ENCODE measurements at places on chromosomes 5 and 9.

GRCh38 chr5:93421468-93421867, 159.6 kb downstream of the NR2F1-AS1 start:
- no peak for DNase-seq

DNA sequence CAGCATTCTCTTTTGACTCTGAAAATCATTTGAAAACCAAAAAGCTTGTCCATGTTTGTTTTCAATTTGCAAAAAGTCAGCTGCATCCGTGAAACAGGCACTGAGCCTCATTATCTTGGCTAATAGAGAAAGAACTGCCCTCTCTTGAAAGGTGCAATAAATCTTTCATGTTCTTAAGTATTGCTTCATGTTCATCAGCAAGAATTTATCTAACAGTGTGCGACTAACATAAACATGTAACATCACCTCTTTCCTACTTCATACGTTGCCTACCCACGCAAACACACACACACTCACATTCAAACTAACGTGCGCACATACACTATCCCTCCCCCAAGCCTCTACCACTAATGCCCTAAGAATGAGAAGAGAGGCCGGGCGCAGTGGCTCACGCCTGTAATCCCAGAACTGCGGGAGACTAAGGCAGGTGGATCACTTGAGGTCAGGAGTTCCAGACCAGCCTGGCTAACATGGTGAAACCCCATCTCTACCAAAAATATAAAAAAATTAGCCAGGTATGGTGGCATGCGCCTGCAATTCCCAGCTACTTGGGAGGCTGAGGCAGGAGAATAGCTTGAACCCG, 629.7 kb upstream of the ZNF608 start:
- no peak for DNase-seq

DNA sequence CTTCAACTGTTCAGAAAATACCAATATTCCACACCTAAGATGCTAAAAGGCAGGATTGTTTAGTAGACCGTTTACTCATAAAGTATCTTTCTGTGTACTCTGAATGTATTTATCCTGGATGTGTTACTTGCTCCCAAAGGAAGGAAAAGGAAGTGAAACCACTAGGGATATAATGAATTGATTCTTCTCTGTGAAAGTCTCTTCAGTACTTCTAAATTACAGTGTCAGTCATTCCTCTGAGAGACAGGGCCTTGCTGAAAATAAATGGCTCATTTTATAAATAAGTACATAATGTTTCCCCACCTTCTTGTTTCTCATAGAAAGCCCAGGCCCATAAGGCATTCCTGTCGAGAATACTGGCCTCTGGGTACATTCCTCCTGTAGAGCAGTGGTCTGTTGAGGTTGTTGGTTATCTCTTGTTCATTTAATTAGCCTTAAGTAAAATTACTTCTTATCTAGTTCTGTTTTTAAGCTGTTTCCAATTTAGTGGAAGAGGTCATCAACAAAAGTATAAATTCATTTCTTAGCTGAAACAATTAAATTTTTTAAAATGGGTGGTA, 1.6 kb downstream of the HAPLN1 start:
- no peak for DNase-seq

DNA sequence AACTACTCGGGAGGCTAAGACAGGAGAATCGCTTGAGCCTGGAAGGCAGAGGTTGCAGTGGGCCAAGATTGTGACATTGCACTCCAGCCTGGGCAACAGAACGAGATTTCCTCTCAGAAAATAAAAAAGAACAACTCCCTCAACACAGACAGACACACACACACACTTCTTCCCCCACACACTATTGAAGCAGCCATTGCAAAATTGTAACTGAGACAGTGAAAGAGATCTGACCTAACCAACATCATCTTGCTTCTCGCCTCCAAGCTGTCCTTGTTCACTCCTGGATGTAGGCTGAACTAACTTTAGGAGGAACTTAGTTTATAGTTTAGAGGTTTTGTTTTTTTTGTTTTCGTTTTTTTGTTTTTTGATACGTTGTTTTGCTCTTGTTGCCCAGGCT, 13.0 kb upstream of the PLIN2 start:
- DNase-seq: no peak

GRCh38 chr9:105126226-105126625, 118.2 kb upstream of the SLC44A1 start:
- DNase-seq: no peak

Measured in left renal pelvis (tissue), 4 donors.